ENCODE measurements at places on chromosomes 7 and 10.

DNA sequence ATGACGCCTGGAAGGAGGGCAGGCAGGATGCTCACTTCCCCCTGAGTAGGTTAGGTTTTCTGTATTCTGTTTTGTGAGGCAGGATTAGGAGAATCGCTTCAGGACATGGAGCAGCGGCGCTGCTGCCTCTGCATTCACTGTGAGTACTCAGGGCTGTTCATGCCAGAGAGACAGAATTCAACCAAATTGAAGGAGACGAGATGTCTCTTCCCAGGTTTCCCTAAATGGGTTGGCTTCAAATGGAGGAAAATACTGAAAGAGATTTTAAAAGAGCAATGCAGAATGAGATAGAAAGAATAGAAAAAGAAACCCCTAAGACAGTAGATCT, 21.9 kb upstream of the CNPY1 start:
- DNase-seq: no peak

GRCh38 chr7:22702516-22702915, 24.5 kb upstream of the IL6 start:
- DNase-seq: no peak

DNA sequence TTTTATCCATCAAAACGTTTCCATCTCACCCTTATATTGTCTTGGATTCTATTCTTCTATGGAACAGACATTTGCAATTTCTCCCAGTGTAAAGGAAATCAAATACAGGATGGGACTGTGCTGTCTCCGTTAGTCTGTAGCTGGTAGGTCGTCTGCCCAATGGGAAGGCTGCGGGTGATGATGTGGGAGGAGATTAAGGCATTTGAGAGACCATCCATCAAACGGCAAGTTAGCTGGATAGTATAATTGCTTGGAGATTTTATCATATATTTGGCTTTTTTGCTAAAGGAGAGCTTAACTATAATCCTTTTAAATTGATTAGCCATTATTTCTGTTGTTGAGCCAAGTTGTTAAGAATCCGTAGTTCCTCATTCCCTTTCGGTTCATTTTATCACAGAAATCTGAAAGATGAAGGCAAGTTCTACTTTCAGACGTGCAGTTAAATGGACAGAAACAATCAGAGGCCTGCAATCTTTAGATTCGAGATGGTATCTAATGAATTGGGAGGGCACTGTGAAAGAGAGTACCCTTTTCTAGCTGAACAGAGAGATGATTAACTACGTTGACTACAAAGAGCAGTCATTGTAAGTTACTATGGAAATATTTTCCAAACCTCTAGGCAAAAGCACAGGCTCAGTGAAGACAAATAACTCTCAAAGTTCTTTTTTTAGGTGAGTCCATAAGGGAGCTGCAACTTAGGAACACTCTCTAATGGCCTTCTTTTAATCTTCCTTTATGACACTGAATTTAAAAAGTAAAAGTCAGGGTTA, 253.3 kb upstream of the KIAA1217 start:
- no peak for DNase-seq

DNA sequence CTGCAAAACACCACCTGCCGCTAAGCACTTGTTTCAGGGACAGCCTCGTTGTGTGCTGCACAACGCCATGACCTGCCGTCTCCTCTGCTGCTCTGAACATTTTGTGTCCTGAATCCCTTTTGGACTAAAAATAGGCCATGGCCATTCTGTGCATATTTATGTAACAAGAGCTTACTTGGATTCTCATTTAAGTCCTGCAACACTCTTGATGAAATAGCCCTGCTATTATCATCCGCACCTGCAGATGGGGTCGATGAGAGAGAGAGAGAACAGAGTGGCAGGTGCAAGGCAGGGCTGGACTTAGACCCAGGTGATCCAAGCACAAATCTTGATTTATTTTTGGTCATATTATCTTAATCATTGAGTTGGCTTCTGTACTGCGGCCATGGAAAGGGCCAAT, 121.2 kb upstream of the PRKCQ start:
- no peak for DNase-seq

DNA sequence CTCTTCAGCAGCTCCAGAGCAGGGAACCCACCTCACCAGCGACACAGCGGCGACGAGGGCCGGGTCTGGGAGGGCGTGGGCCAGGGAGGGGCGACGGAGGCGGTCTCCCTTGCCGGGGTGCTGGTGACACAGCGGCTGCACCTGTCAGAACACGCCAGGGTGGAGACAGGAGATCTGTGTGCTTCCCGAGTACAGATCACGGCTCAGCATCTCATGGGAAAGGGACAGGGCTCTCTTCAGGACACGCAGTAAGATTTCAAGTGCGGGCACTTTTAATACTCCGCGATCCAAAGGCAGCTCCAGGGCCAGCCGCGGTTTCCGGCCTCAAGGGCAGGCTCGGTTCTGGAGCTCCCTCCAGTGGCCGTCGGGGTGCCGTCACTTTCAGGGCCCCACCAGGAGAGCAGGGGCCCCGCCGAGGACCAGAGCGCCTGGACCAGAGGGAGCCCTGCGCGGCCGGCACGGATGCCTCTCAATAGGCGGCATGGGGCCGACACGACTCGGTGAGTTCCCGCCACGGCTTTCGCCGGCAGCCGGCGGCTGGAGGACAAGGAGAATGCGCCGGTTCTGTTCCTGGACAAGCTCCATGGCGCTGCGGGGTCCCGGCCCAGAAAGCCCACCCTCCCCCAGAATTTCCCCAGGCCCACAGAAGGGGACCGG, 21.4 kb downstream of the GPR146 start:
- peak; percentile 96 for DNase-seq

DNA sequence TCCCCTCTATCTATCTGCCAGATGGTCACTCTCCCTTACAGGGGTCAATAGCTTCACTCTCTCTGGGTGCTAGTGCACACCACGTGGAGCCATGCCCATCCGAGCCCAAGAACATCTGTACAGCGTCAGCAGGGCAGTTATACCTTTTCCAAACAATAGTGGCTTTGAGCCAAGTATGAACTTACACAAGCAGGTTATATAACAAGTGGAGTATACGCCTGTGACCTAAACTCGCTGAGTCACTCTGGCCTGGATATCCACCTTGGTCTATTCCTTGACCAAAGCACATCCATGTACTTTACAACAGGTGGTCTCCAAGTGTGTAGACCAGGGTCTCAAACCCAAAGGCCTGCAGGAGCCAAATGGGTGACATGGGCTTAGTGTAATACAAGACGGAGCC, 20.3 kb downstream of the PLAC9 start:
- no peak for DNase-seq

GRCh38 chr10:29486433-29486832, 148.3 kb downstream of the SVIL start:
- DNase-seq: no peak

All from lower leg skin (tissue), 4 donors.